Activated naive CD4-positive, alpha-beta T cell (primary cell): ENCODE measurements at places on chromosomes 2 and 18.

DNA sequence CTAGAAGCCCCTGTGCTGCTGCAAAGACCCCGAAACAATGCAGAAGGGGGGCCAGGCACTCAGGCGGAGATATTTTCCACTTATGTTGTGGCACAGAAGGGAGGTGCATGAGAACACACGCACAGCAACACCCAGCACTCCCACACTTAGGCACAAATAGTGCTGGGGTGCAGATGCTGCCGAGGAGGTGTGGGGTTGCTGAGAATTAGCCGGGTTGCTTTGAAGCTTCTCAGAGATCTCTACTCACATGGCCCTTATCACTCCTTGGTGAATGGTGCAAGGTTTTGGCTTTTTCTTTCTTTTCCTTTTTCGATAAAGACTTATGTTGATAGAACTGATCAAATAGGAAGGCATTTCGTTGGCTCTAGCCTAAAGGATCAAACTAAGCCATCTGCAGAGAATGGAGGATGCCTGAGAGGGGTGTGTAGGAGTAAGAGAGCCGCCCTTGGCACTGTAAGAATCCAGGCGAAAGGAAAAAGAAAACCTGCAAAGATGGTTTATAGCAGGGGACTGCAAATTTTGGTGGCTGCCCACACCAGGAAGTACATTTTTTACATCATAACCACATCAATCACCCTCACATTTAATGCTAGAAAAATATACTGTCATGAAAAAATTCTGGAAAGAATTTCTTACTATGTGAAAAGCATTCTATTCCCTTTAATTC, 27.9 kb upstream of the FHL2 start:
- no peak for DNase-seq

DNA sequence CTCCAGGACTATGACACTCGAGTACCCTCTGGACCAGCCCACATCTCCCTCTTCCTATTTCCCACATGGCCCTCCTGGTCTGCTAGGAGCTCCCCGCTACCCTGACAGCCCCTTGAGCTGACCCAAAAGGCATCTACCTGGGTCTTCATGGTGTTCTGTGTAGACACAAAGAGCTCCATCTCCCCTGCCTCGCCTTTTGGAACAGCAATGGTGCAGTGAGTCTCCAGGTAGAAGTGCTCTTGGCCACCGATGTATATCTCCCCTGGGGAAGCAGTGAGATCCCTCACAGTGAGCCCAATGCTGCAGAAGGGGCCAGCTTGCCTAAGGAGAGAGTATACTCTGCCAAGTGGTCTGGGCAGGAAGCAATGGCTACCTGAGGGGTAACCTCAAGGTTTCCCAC, 47.8 kb downstream of the XDH start:
- DNase-seq = no peak

GRCh38 chr2:47654790-47655562, 128.0 kb upstream of the MSH6 start:
- DNase-seq = no peak

- no peak for DNase-seq
Observed at GRCh38 chr2:72695676-72696075, 130.2 kb downstream of the EXOC6B start.

- no peak for DNase-seq
Observed at GRCh38 chr2:173872714-173873113, 92.5 kb downstream of the SP3 start.

DNA sequence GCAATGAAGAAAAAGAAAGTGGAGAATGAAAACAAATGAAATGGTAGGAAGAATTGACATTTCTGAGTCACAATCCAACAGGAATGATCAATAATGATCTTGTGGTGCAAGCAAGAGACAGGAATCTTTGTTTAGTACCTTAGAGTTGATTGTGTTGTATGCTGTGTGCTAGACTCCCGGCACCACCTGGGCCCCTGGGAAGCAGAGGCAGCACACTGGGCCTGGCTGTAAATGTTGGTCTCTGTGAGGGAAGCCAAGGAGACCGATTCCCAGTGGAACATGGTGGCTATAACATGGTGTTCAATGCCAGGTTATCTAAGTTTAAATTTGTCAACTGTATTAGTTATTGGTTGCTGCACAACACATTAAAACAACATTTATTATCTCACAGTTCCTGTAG, 9.8 kb upstream of the CWC22 start:
- DNase-seq = no peak

DNA sequence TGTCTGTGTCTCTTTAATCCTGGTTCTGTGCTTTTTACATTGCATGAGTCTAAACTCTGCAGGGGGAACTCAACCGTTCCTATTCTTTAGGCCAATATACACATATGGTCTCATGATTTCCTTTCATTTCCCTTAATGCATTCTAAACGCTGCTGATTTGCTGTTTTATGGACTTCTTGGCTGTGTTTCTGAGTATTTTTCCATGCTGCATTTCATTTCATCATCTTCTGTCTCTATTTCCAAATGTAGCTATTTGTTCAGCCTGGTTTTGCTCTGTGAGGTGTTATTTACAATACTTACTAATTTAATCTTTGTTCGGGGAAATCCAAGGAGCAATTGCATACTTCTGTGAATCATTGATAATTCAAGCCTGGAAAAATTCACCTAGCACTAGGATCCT, 897.2 kb downstream of the TSN start:
- DNase-seq = no peak

- no peak for DNase-seq
Observed at GRCh38 chr2:127175751-127176354, 44.2 kb downstream of the CYP27C1 start.

GRCh38 chr2:69054431-69054830, 41.5 kb downstream of the ANTXR1 start:
- no peak for DNase-seq

DNA sequence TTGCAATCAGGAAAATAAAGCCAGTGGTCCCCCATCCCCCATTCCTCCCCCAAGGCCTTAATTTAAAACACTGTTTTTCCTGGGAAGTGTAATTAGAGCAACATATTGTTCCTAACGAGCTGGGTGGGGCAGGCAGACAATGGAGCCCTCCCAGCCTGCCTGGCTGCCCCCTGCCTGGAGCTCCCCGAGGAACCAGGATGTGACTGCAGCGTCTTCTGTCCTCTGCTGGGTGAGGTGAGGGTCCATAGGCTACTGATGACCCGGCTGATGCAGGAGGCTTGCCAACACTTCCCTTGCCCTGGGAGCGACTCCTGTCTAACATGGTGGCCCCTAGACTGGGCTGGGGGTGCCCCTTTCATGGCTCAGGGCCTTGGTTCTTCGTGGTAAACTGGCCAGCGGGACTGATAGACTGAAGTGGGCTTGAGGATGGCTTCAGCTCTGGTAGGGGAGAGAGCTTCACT, 152.4 kb downstream of the DYSF start:
- DNase-seq = no peak

DNA sequence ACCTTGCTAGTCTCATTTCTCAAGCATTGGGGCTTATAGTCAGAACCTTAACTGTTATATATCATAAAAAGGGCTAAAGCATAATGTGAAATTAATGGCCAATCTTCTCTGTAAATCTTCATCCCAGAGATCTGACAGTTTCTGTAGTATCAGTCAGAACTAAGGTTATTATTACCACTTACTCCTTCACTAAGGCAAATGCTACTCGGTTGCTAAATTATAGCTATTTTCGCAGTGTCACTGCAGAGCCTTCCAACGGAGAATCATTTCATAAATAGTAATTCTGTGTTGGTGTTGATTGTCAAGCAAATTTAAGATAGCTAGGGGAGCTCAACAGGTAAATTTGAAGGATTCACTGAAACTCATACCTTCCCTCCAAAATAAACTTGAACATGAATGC, 258.0 kb downstream of the METTL4 start:
- no peak for DNase-seq

DNA sequence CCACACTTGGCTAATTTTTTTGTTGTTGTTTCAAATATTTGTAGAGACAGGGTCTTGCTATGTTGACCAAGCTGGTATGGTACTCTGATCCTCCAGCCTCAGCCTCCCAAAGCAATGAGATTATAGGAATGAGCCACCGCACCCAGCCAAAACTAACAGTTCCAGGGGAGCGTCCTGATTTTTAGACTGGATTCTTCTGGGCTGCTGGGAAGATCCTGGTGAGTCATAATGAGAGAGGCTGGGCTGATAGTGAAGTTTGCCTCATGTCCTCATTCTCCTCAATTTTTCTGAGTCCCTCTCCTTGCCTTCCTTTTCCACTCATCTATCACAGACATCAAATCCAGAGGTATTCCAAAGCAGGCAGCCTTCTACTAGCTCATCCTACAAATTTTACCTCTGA, 81.3 kb downstream of the VSNL1 start:
- no peak for DNase-seq

- no peak for DNase-seq
Observed at GRCh38 chr18:36360256-36360909, 62.9 kb downstream of the FHOD3 start.

DNA sequence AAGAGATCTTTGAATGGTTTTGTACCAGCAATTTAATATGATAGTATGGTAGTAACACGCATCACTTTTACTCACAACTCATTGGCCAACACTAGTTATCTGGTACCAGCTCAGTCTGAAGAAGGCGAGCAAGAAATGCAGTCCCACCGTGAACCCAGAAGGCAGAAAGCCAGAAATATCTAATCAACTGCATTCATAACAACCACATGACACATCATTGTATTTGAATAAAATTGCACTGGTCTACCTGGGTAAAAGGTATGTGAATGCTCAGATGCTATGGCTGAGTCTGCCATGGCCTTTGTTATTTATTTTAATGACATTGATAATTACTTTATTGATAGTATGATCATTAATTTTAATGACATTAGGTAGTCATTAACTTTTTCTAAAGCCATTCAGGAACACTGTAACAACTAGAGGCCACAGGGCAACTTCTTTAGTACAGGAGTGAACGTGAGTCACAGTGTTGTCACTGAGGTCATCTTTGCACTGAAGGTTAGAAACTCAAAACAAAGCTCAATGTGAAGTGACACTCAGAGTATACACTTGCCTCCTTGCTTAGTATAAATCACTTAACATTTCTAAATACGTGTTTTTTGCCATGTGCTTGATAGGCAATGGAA, 475.6 kb upstream of the TNP1 start:
- no peak for DNase-seq

GRCh38 chr2:216858312-216858711, 1.6 kb downstream of the TNP1 start:
- DNase-seq = no peak

- DNase-seq = no peak
Observed at GRCh38 chr2:146867477-146867986, 977.3 kb upstream of the ACVR2A start.

DNA sequence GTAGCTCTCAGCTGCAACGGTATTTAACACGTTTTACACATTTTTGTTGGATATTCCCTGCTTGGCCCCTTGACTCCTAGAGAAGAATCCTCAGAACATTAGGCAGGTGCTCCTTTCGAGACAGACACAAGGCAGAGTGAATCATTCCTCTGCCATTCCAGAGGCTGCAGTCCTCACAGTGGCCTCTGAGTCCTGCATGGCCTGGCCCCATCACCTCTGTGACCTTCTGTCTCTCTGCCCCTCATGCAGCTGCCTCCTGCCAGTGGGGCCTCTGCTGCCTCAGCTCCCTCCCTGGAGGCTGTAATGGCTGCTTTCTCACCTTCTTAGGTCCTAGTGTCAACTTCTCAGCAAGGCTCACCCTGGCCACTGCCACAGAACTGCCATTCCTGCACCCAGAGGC, 101.3 kb downstream of the PTPRM start:
- DNase-seq = no peak

DNA sequence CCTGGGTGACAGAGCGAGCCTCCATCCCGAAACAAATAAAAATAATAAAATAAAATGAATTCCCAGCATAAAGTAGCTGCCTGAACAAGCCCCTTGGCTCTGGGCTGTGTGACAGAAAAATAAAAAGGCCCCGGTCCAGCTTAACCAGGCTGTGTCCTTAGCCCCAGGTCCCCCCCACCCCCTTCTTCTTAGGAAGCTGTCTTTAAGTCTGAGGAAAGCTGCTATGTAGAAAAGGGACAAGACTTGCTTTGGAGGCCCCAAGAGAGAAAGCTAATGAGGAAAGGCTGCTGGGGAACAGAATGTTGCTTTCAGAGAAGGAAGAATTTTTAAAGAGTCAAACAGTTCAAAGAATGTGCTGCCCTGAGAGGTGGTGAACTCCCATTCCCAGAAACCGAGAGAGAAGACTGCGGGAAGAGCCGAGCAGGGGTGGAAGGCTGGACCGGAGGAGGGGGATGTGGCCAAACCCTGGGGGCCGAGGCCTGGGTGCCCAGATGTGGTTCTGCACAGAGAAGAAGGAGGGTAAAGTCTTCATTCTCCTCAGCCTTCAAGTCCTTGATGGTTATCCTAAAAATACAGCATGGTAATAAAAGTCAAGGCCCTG, 61.9 kb downstream of the CENPO start:
- DNase-seq = no peak

DNA sequence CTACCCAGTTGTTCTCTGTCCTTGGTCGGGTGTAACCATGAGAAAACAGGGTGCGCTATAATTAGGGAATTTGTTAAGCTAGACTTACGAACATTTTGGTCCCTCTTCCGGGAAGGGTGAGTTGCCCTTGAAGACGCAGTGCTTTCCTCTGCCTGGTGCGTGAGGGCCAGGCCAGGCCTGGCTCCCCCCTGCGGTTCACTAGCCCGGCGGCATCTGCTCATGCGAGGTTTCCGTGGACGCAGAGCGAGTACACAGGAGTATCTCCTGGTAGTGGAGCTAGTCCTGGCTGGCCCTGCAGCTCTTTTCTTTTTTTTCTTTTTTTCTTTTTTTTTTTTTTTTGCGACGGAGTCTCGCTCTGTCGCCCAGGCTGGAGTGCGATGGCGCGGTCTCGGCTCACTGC, 148.8 kb downstream of the PTGR3 start:
- no peak for DNase-seq

GRCh38 chr18:37674570-37674969, 109.0 kb upstream of the CELF4 start:
- DNase-seq = no peak

- DNase-seq = no peak
Observed at GRCh38 chr18:58271770-58272169, 227.7 kb downstream of the NEDD4L start.

DNA sequence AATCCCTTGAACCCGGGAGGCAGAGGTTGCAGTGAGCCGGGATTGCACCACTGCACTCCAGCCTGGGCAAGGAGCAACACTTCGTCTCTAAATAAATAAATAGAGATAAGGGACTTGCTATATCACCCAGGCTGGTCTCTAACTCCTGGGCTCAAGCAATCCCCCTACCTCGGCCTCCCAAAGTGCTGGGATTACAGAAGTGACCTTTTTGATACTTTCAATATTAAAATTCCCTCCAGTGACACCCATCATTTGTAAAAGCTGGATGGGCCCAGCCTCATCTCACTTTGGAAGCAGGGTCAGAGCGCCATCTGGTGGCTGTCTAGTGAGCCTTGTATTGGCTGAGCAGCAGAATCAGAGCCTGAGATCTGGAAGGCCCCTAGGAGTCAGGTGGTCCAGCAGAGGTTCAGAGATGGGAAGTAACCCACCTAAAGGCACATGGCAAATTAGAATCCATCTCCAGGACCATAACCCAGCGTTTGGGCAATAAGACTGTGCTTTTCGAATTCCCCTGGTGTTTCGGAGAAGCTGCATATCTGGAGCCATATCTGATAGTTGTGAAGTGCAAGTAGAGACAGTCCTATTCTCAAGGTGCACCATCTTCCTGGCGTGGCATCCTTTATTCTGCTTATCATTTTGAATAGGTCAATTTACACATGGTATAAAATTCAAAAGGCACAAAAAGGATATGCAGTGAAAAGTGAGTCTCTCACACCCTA, 18.3 kb upstream of the SLC35F6 start:
- peak; percentile 70 for DNase-seq
